Stimulated activated CD8-positive, alpha-beta memory T cell treated with anti-CD3 and anti-CD28 coated beads, Interleukin-4, amount 100 ng/mL, for 1 hour (primary cell): ENCODE measurements at places on chromosomes 4 and X.

DNA sequence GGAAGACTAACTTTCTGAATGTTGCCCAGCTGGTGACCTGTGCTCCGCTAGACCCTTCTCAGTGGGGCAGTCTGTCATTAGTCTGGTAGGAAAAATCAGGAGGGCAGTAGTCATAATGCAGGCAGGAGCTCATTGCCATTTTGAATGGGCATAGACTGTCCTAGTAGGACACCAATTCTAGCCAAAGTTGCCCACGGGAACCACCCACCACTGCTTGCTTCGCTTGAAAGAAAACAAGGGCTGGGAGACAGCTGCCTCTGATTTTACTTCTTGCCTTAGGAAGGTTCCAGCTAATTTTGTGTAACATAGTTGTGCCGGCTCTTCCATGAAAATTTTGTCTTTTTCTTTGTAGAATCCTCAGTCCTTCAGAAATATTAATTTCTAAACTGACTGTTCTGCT lies 23.3 kb downstream of the HOPX start:
- DNase-seq = no peak

DNA sequence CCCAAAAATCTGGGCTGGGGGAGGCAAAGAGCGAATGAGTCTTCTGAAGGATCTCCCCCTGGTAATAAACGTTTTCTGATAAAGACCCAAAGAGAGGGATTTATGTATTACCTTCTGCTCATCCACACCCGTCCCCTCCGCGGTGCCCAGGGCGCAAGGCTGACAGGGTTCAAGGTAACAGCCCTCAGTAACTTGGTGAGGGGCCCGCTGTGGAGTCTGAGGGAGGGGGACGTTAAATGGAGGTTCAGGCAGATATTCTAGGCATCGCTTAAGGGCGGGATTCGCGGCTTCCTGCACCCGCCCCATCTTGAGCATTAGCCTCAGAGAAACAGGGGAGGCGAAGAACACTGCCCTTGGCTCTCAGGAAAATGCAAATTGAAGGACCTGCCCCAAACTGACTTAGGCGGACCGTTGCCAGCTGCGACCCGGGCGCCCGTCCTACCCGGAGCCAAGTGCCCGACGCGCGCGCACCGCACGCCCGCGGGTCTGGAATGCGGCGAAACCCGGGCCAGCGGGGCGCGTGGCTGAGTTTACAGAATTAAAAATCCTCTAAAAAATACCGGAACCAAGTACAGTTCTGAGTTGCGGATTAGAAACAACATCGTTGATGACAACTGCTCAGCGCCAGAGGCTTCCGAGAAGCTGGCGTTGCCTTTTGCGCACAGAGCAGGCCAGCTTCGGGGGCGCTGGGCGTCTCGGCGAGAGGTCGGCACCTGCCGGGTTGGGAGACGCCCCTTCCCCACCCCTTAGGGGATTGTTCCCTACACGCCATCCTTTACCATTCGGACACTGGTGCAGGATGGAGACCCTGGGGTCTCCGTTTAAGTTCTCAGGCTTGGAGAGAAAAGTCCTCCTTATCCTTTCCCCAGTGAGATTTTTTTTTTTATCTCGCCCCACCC lies 2.8 kb downstream of the HELT start:
- DNase-seq = no peak

- DNase-seq = no peak
Observed at GRCh38 chr4:137819964-137820383, 287.7 kb upstream of the PCDH18 start.

GRCh38 chrX:39309721-39310152 lies 508.5 kb downstream of the MID1IP1 start:
- DNase-seq = no peak

DNA sequence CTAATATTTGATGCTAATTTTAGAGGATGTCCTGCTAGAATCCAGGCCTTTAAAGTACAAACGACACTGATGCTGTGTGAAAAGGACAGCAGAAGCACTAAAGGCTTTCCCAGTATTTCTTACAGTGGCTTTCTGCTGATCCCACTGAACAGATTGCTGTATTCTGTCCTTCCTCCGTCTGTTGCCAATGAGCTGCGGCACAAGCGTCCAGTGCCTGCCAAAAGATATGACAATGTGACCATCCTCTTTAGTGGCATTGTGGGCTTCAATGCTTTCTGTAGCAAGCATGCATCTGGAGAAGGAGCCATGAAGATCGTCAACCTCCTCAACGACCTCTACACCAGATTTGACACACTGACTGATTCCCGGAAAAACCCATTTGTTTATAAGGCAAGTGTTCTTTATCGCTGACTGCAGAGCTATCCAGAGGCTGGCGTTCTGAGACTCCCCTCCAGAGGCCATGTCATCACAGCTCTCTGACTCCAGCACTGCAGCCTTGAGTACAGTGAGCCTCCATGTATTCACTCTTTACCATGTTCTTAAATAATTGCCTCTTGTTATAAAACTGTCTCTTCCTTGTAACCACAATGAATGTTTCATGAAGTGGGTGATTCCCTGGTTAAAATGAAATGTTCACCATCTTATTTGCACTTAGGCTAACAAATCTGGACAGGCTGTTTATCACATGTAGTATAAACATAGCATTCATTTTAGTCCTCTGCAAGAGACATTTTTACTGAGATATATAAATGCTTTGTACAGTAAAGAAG lies 43.6 kb downstream of the GUCY1B1 start:
- no peak for DNase-seq

DNA sequence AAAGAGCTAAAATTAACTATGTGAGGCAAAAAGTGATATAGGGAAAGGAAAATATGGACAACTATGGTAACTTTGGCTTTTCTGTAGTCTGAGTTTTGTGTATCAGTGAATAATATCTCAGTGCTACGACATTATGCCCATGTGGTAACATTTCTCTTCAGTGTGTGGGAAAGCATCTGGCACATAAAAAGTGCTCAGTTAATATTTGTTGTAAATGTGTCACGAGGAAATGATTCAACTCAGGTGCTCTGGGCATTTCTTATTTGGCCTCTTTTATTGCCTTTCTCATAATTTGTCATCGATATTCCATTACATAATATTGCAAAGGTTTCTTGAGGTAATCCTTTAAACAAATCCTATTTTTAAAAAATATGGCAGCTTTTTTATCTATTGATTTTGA lies 17.6 kb downstream of the OFD1 start:
- DNase-seq = no peak

- no peak for DNase-seq
Observed at GRCh38 chr4:96039217-96039616, 199.3 kb downstream of the PDHA2 start.

GRCh38 chr4:74365761-74366160 lies 816 bp downstream of the EREG start:
- no peak for DNase-seq

- no peak for DNase-seq
Observed at GRCh38 chrX:123518791-123519190, 214.1 kb downstream of the THOC2 start.

DNA sequence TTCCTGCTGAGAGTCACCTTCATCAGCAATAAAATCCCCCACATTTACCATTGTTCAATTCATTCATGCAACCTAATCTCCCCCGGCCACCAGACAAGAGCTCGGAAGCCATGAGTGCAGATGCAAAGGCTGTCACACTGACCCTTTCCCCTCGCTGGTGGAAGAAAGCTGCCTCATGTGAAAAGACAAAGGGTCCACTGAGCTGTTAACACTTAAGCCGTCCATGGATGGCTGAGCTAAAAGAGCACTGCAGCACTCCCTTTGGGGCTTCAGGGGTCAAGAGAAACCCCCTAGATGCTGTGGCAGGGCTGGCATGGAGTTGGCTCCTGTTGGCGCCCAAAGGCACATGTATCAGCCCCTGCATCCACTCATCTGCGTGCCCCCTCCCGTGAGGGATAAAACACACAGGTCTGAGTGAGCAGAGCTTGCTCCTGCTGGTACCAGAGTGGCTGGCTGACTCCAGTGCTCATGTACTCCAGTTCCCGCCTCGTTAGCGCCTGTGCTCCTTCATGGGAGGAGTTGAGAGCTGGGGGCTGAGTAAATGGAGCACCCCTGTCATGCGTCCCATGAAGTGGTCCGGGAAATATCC lies 216.5 kb downstream of the PDHA2 start:
- DNase-seq = no peak

DNA sequence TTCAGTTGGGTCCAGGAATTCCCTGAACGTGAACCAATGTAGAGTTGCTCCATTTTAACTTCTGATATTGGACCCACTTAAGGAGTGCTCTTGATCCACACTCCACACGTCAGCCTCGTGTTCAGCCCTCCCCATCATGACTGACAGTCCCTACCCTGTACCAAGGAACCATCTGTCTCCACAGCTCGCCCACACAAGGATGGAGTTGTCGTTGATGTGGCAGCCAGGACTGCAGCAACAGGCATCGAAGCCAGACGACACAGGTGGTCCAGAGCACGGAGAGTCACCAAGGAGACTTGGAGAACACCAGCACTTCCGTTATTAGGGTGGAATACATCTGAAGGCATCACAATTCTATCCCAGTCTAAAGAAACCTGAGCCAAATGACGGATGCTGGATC lies 472.1 kb upstream of the NR3C2 start:
- no peak for DNase-seq

GRCh38 chr4:7902826-7903225 lies 36.8 kb downstream of the AFAP1 start:
- no peak for DNase-seq

DNA sequence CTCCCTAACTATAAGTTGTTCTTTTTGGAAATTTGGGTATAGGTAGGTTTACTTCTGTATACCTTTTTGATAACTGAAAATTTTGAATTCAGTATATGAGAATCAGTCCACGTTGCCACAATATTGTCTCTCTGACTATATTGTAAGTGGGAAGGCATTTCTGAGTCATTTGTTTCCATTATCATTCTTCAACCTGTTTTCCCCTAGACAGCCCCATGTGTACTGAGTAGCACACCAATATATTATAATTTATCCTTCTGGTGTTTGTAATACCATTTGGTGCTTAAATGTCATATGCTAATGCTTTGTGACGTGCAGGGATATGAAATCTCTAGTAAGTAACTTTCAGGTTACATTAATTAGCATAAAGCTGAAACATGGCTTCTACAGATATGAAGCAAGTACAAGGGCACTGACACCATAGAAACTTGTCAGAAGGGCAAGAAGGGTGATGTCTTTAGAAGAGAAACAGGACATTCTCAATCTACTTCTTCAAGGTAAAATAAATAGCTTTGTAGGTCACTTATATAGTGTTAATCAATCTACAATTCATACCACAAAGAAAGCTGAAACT lies 27.7 kb downstream of the PAK3 start:
- DNase-seq = no peak

- no peak for DNase-seq
Observed at GRCh38 chrX:75337525-75337924, 63.6 kb downstream of the UPRT start.

DNA sequence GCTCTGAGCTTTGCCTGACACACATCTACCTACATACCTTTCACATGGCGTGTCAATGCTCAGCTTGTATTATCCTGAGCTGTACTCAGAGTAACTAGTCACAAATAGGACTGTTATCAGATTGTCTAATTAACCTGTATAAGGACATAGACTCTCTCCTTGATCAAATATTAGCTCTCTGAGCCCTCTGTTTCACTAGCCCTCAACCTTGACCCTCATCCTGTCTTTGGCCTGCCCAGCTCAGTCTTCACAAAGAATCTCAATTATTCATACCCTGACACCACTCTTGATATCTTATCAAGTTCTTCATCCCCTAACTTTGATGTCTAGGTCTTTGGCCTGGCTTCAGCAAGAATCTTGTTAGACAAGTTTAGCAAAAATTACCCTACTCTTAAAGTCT lies 320.7 kb upstream of the PCDH7 start:
- DNase-seq = no peak

DNA sequence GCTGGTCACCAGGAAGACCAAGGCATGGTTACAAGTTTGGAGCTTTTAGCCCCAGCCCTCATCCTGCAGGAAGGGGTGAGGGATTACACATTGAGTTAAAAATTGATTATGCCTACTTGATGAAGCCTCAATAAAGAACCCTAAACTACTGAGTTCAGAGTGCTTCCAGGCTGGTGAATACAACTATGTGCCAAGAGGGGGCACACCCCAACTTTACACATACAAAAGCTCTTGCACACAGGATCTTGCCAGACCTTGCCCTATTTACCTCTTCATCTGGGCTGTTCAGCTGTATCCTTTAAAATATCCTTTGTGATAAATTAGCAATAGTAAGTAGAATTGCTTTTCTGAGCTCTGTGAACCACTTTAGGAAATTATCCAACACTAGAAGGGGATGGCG lies 489.3 kb downstream of the INPP4B start:
- DNase-seq = no peak
